Endothelial cell (in vitro differentiated cells): ENCODE measurements at places on chromosomes 13 and 19. TPM values are rescaled to one million over a fixed set of nuclear protein-coding genes. Genes with fewer than 3 reads are reported as not detected.

GRCh38 chr13:58989556-58989955 is 1174.2 kb downstream of the DIAPH3 start:
- H3K36me3 ChIP-seq, result no peaks in the 10 kb centered on the region
- H3K4me1 ChIP-seq, result peaks cover 3% of the 10 kb centered on the region
- no peaks in the 10 kb centered on the region for H3K27me3 ChIP-seq
- H3K27ac ChIP-seq, result no peak overlapping the region

DNA sequence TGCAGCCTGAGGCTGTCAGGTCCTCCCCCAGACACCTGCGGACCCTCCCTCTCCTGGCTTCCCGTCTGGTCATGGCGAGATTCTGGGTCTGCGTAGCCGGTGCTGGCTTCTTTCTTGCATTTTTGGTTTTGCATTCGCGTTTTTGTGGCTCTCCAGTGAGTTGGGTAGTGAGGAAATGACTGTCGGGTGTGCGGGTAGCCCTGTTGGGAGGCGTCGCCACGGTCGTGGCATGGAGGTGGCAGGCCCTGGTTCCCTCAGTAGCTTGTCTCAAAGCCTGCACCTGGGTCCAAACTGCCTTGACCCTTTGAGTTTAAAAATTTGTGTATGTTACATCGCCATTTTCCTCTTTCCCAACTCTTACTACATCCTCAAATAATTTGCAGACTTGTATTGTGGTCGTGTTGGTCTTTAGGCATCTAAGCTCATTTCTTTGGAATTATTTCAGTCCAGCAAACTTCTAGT is 344 bp downstream of the NHLRC3 start:
- H3K27ac ChIP-seq, result peak overlapping the region; percentile 79
- peak overlapping the region; percentile 98 for H3K4me3 ChIP-seq
- H3K4me1 ChIP-seq, result peaks cover 33% of the 10 kb centered on the region
- H3K27me3 ChIP-seq, result peaks cover 2% of the 10 kb centered on the region
- H3K36me3 ChIP-seq, result no peaks in the 10 kb centered on the region

- DNase-seq, result no peak
- H3K4me1 ChIP-seq, result no peaks in the 10 kb centered on the region
- H3K4me3 ChIP-seq, result no peak overlapping the region
These were observed 65.7 kb downstream of the CEBPG start for GRCh38 chr19:33438987-33439781.

DNA sequence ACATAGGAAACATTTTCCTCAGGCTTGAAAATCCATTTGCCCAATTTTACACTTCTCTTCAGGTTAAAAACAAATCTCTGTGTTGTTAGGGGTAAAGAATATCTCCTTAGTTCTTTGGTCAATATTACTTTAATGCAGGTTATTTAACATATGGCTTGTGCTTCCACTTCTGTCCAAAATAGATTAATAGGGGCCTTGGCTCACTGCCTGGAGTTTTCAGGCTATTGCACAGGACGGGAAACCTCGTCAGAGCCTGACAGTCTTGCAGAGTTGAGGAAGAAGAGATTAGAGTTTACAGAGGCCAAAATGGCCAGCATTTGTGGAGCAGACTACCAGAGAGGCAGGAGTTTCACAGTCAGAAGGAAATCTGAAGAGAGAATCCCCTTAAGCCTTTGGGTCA is 863.9 kb upstream of the GPC6 start:
- H3K4me3 ChIP-seq, result no peak overlapping the region
- H3K36me3 ChIP-seq, result peaks cover 4% of the 10 kb centered on the region
- H3K27ac ChIP-seq, result no peak overlapping the region
- no peaks in the 10 kb centered on the region for H3K27me3 ChIP-seq

Gene BTBD2
- total RNA-seq, result 80.5 TPM

Gene CCDC70
- total RNA-seq, result not detected

GRCh38 chr19:50490991-50491472 is 14.4 kb upstream of the GARIN5A start:
- H3K4me3 ChIP-seq, result peak overlapping the region; percentile 80
- no peak for DNase-seq
- H3K4me1 ChIP-seq, result no peaks in the 10 kb centered on the region
- H3K36me3 ChIP-seq, result peaks cover 38% of the 10 kb centered on the region

Gene NLRP9
- not detected for total RNA-seq

Gene FGF21
- total RNA-seq, result not detected
